ENCODE measurements at places on chromosomes 12 and 14.
A peak's percentile ranks its signal among the peaks of the same experiment; 100 is the strongest.

- no peak for DNase-seq
Measured at GRCh38 chr14:67806246-67806645, 10.1 kb downstream of the ZFYVE26 start.

GRCh38 chr12:118514297-118514696 is 137.9 kb downstream of the SUDS3 start:
- no peak for DNase-seq

DNA sequence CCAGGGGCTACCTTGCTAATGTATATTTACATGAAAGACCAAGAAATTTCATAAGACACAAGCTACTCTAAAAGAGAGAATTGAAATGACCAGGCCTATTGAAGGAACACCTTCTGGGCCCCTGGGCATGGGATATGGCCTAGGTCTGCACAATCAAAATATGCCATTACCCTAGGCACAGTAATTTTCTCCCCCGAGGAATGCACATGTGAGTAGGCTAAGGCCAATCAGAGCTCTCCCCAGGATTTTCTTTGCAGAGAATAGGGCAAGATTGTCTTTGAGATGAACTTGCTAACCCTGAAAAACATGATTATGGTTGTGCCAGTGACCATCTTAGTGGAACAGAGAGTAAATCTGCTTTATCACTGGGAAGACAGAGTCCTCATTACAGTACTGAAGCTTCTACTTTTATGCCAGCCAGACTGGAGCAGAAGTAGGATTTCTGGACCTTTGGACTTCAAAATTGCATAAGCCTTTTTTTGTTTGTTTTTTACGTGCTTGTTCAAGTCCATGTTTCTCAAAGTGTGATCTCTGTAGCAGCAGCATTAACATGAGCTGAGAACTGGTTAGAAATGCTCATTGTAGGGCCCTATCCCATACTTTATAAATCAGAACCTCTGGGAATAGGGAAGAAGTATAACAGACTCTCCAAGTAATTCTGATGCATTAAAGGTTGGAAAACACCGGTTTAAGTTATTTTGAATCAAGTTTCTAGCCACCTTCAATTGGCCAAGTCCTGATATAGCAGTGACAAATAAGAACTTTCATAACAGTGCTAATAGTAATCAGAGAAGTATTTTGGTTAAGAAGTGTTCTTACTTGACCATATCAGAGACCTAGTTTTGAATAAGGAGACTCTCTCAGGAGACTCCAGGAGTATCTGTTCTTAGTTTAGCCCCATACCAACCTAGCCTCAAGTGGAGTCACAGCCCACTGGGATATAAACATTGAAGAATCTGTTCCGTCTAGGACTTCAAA is 112.9 kb downstream of the LMO3 start:
- DNase-seq: no peak

GRCh38 chr14:65117769-65118745 is 15.7 kb upstream of the MAX start:
- DNase-seq: no peak

GRCh38 chr12:29224572-29224971 is 75.5 kb downstream of the FAR2 start:
- no peak for DNase-seq

DNA sequence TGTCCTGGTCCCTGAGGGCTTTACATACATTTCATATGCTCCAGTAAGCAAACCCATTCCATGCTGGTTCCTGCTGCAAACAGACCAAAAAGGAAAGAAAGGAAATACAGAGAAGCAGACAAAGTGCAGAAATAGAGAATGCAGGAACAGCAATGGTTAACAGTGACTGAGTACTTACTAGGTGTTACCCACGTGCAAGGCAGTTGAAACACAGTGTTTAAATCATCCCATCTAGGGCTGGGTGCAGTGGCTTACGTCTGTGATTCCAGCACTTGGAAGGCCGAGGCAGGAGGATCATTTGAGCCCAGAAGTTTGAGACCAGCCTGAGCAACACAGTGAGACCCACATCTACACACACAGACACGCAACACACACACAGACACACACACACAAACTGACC is 21.2 kb upstream of the NINJ2 start:
- DNase-seq: no peak

DNA sequence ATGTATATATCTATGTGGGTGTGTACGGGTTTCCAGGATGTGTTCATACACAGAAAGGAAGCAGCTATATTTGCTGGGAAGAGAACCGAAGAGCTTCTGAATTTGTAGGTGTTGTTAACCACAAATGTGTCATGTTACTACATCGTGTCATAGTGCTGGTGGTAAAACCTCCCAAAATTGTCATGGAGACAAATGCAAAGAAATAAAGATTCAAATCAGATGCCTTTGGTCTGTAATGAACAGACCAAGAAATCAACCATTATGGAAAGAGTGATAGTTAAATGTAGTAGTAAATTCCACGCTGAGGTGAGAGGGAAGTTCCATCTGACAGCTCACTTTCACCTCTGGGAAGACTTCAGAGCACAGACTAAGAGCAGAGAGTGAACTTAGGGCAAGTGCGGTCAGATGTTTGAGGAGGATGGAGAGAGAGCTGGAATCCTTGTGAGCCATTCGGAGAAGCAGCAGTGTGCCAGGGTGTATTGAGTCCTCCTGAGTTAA is 487.5 kb downstream of the TMEM121 start:
- no peak for DNase-seq

GRCh38 chr12:123388177-123388950 is 4.4 kb downstream of the KMT5A start:
- DNase-seq: peak; percentile 85

- no peak for DNase-seq
Measured at GRCh38 chr14:74593241-74593953, 18.6 kb downstream of the LTBP2 start.

DNA sequence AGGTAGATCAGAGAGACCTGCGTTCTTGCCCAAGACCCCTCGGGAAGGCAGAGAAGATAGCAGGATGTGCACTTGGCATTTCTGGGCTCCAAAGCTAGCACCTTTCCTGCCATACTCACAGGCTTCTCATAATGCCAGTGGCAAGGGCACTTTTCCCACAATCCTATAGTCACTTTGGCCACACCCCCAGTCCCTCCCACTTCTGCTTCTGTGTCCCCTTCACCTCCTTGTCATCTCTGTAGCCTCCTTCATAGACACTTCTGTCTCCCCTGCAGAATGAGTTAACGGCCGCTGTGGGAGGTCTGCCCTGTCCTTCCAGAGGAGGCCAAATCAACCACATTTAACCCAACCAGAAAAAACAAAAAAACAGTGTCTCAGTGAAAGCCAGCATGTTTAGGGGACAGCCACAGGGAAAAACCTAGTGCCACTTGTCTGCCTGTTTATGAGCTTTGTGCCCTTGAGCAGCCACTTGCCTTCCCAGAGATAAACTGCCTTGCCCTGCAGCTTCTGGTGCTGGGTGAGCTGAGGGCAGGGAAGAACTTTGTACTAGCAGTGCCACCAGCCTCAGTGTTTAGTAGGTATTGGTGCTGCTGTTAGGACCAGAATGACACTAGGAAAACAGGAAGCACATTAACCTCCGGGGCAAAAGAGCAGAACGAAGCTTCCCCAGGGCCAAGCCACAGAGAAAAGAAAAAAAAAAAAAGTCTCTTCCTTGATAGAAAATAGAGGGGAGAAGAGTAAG is 193.0 kb upstream of the PWP1 start:
- DNase-seq: no peak

- no peak for DNase-seq
Measured at GRCh38 chr12:86256163-86256562, at the start of gene MGAT4C. MGAT4C (minus strand) TSS chr12:86256391.

DNA sequence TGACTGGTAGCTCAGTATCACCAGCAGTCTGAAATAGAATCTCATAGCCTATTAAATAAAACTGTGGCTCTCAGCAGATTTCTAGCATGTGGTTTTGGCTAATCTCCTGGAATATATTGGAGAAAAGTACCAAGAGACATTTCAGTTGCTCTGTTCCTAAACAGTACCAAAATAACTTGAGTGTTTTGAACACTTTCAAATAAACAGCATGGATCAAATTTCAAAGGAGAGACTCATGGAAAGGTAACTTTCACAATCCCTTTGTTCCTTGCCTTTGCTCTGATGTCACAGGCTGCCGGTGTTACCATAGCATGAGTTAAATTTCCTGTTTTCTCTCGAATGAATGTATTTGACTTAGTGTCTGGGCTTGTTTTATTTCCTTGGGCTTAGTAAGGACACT is 3.4 kb downstream of the ARG2 start:
- DNase-seq: no peak

DNA sequence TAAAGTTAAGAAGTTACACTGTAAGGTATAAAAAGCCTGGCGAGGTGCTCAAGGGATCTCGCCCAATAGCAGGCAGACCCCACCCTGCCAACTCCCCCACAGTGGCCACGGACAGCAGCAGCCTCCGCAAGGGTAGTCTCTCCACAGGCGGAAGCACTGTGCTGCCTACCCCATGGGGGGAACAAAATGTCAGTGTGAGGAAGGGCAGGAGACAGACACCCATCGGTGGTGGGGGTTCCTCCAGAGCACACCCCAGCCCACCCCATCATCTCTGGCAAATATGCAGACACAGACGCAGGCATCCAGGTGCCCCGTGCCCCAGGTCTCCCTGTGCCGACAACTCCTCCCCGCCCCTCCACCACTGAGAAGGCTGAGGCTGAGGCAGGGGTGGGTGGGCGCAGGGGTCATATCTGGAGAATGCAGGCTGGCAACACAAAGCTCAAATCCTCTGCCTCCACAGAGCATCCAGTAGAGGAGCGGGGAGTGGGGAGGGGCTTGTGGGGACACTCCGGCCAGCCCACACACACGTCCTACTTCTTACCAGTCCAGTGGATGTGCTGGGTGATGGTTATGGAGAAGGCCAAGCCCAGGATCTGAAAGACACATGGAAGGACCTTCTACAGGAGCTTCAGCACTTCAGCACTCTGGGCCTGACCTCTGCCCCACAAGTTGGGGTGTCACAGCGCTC is 68.3 kb upstream of the DDX11 start:
- no peak for DNase-seq

GRCh38 chr14:89146274-89146673 is 270.8 kb downstream of the FOXN3 start:
- DNase-seq: no peak

DNA sequence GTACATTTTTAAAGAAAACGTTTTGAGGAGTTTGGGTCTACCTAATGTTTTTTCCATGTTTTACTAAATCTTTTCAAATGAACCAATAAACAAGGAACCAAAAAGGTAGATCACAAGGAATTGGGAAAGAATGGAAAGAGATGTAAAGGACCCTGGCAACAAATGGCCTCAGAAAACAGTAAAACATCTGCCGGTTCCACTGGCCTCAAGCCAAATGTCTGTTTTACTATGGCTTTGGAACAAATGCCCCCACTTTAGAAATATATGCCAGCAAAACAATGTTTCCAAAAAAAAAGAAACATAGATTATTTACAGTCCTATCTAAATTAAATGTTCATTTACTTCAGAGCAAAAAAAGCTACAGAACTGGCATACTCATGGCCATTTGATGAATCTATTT is 3.0 kb downstream of the TRMT5 start:
- DNase-seq: no peak

DNA sequence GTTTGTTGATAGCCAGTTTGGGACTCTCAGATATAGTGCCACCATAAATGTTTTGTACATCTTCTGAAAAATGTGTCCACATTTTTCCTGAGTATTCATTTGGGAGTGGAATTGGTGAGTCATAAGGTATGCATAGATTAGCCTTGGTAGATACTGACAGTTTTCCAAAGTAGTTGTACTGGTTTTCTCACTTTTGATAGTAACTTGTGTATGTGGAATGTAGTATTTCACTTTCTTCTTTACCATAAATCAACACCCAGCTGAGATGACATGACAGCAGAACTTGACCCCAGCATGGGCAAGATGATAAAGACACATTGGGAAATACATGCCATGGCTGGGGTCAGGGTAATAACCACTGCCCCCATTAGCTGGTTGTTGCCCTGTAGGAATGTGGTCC is 5.4 kb downstream of the FBXW8 start:
- DNase-seq: no peak

GRCh38 chr12:54475537-54475936 is 2.1 kb upstream of the GTSF1 start:
- no peak for DNase-seq

DNA sequence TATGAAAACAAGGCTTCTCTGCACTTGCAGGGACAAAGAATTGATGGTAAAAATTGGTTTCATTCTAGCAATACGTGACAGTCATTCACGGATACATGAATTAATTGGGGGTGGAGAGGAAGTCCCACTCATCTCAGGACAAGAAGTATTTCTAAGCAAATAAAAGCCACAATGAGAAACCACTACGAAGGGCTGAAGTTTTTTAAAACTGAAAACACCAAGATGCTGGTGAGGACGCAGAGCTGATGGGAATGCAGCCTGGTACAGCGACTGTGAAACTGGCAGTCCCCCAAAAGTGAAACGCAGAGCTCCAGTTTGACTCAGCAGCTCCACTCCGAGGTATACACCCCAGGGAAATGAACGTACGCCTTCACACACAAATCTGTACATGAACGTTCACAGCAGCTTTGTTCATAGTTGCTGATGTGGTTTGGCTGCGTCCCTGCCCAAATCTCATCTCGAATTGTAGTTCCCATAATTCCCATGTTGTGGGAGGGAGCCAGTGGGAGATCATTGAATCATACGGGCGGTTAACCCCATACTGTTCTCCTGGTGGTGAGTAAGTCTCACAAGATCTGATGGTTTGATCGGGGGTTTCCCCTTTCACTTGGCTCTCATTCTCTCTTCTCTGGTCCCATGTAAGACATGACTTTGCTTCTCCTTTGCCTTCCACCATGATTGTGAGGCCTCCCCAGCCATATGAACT is 89.0 kb downstream of the SCARB1 start:
- DNase-seq: peak; percentile 43

- DNase-seq: no peak
Measured at GRCh38 chr12:32285489-32285888, 113.9 kb upstream of the FGD4 start.

- DNase-seq: no peak
Measured at GRCh38 chr12:53594897-53595615, 31.1 kb downstream of the ATF7 start.

- no peak for DNase-seq
Measured at GRCh38 chr12:45464699-45465098, 248.8 kb downstream of the ANO6 start.

GRCh38 chr12:68119724-68120211 is 39.8 kb downstream of the IFNG start:
- DNase-seq: peak; percentile 31

GRCh38 chr12:127393896-127394295 is 873.1 kb upstream of the TMEM132C start:
- no peak for DNase-seq

- DNase-seq: no peak
Measured at GRCh38 chr12:84599539-84599938, 313.1 kb downstream of the SLC6A15 start.

- DNase-seq: no peak
Measured at GRCh38 chr12:117792877-117793424, 175.8 kb downstream of the KSR2 start.

DNA sequence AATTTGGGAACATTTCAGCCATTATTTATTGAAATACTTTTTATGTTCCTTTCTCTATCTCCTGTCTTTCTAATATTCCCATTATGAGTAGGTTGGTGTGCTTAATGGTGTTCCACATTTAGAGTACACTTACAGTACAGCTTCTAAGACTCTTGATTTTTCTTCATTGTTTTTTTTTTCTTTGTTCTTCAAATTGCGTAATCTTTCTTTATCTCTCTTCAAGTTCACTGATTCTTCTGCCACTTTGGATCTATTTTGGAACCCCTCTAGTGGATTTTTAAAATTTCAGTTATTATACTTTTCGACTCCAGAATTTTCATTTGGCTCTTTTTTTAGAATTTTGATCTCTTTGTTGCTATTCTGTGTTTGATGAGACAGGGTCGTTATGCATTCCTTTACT is 157.7 kb downstream of the ADGRD1 start:
- DNase-seq: no peak
